ENCODE measurements at places on chromosomes 11 and 22.

GRCh38 chr11:111949519-111950426 lies 12.6 kb downstream of the DIXDC1 start:
- DNase-seq, result no peak

GRCh38 chr11:44755556-44756523 lies 29.1 kb downstream of the TSPAN18 start:
- DNase-seq, result no peak

DNA sequence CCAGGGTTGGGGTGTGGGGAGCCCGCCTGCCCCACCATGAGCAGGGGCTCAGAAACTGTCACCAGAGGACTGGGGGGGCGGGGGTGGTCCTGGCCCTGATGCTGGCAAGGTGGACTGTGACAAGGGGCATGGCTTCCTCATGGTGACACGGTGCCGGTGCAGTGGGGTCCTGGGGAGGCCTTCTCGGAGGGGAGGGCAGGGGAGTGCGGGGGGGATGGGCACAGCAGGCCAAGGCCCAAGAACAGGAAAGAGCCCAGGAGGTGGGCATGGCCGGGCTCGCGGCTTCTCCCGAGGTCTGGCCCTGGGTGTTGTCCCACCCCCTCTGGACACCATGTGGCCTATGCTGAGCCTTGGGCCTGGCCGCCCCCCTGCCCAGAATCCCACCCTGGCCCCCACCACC lies 47.2 kb downstream of the MOB2 start:
- no peak for DNase-seq

DNA sequence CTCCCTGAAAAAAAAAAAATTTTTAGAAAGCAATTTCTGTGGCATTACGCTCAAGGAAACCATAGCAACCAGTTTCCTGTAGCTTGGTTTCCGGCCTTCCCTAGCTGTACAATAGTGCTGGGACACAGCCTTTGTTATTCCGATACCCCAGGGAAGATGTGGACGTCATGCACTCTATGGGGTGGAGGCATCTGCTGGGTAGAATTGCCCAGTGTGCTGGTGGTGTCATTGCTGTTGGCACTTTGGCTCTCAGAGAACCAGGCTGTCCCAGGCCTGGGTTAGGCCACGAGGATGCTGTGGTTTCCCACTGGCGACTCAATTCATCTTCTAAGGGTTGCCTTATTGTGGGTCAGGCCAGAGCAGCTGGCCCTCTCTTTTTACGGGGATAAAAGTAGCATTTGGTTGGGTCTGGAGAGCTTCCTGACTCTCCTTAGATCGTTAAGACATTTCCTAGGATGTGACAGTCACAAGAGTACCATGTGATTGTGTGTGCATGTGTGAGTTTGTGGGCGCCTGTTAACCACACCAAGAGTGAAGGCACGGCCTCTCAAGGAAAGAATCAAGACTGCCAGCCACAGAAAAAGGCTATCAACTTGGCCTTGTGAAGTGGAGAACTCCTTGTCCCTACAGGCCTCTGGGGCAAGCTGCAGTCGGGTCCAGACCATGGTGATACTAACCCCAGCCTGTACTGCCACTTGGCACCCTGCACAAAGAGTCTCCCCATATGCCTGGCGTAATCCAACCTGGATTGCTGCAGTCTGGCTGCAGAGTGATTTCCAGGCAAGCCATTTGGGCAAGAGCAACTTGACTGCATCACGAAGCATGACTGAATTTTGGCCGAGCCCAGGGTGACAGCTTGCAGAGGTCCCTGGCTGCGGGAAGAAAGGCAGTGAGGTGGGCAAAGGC lies 35.9 kb upstream of the NAV2 start:
- DNase-seq, result no peak

- DNase-seq, result no peak
These were observed 10.6 kb upstream of the NXPE4 start for GRCh38 chr11:114606003-114606801.

DNA sequence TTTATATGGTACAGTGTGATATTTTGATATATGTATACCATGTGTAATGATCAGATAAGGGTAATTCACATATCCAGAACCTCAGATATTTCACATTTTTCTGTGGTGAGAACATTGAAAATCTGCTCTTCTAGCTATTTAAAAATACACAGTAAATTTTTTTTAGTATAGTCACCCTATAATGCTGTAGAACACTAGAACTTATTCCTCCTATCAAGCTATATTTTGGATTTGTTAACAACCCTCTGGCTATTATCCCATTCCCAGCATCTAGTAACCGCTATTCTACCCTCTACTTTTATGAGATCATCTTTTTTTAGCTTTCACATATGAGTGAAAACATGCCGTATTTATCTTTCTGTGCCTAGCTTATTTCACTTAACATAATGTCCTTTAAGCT lies 65.5 kb upstream of the SYT9 start:
- no peak for DNase-seq

DNA sequence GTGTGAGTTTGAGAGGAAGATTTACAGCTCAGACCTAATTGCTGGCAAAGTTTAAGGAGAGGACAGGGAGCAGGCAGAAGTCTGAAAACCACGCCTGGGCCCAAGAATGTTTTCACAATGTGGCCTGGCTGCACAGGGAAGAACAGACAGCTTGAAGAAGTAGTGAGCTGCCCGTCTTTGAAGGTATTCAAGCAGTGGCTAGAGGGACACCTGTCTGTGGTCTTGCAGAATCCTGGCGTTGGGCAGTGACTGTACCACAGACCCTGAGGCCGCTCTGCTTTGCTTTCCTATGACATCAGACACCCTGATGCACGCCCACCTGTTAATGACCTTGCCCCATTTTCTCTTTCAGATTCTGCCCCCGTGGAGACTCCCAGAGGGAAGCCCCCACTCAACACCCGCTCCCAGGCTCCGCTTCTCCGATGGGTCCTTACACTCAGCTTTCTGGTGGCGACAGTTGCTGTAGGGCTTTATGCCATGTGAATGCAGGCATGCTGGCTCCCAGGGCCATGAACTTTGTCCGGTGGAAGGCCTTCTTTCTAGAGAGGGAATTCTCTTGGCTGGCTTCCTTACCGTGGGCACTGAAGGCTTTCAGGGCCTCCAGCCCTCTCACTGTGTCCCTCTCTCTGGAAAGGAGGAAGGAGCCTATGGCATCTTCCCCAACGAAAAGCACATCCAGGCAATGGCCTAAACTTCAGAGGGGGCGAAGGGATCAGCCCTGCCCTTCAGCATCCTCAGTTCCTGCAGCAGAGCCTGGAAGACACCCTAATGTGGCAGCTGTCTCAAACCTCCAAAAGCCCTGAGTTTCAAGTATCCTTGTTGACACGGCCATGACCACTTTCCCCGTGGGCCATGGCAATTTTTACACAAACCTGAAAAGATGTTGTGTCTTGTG lies 6.6 kb upstream of the MCM5 start:
- no peak for DNase-seq

GRCh38 chr11:102448869-102449224 lies 3.7 kb downstream of the TMEM123 start:
- no peak for DNase-seq

GRCh38 chr11:45477588-45477987 lies 187.8 kb downstream of the CHST1 start:
- no peak for DNase-seq

- peak; percentile 84 for DNase-seq
These were observed 20.0 kb downstream of the TRMU start for GRCh38 chr22:46355369-46355995.

DNA sequence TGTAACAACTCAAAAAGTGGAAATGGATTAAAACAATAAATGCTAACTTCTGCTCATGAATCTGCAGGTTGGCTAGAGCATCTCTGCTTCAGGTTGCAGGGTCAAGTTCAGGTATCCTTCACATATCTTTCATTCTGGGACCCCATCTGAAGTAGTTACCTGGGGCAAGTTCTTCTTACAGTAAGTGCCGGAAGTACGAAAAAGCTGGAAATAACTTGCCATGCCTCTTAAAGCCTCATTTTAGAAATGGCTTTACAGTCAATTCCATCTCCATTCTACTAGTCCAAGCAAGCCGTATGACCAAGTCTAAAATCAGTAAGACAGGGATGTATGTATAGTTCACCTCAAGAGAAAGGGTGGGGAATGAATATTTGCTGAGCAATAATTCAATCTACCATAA lies 93.7 kb downstream of the FCHSD2 start:
- no peak for DNase-seq

GRCh38 chr11:61980783-61981541 lies 13.5 kb upstream of the FTH1 start:
- no peak for DNase-seq

DNA sequence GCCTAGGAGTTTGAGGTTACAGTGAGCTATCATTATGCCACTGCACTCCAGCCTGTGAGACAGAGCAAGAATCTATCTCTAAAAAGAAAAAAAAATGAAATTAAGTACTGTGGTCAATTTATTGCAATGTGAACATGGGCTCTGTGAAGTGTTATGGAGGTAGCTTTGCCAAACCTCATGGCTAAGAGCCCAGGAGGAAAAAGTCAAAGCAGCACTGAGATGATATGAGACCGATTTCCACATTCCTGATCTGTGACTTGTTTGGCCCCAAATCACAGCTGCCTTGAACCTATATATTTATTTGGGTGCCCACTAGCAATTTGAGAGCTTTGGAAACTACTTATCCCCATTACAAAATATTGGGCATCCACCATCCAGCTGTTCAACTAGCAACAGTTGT lies 29.8 kb upstream of the TMEM135 start:
- DNase-seq, result no peak

DNA sequence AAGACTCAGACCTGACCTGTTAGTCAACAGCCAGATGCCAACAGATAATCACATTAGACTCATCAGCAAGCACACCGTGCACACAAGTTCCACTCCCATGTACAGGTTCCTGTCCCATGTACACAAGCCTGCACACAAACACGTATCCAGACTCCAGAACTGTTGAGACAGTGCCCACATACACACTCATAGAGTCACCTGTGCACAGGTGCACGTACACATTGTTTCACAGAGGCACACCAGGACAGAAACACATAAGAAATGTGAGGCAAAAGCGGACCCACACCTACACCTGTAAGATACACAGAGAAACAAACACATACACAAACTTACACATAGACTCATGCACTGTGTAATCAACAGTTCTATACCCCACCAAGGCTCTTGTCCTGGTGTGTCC lies 2.7 kb upstream of the ZNF74 start:
- no peak for DNase-seq

GRCh38 chr11:13189561-13190426 lies 87.8 kb upstream of the BMAL1 start:
- no peak for DNase-seq

DNA sequence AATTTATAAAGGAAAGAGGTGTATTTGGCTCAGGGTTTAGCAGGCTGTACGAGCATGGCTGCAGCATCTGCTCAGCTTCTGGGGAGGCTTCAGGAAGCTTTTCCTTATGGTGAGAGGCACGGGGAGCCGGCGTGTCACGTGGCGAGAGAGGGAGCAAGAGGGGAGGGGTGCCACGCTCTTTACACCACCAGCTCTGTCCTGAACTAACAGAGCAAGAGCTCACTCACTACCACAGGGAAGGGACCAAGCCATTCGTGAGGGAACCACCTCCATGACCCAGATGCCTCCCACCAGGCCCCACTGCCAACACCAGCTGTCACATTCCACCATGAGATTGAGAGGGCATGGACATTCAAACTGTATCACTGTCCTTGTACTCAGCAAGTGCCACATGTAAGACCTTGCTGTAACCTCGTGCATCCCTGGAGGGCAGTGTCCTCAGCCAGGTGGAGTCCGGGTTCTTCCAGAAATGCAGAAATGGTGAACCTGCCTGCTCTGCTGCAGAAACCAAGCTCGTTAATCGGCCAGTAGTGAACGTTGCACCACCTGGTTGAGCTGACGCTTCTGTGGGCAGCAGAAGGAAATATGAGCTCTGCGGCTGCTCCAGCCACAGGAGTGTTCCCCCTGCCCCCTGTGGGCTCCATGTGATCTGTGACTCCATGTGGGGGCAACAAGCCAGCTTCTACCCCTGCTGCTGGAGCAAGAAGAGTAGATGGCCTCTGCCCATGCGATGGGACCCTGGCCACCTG lies 368.6 kb downstream of the TBC1D22A start:
- no peak for DNase-seq

- DNase-seq, result no peak
These were observed 147.7 kb downstream of the ATXN10 start for GRCh38 chr22:45819305-45819704.

- DNase-seq, result no peak
These were observed 4.2 kb downstream of the ZP1 start for GRCh38 chr11:60871378-60872061.

DNA sequence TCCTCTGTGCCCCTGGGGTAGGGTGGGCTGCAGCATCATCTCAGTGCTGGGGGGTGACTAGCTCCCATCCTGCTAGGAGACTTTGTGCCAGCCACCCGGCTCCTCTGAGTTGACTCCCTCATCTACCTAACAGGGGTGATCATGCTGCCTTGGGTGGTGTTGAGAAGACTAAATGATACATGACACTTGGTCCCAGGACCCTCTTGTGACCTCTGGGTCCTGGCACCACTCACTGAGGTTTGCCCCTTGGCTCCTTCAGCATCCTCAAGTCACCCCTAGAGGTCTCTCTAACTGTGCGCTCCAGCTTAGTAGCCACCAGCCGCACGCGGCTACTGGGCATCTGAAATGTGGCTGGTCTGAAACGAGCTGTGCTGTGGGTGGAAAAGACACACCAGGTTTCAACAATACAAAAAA lies 72.1 kb downstream of the LRRC32 start:
- DNase-seq, result peak; percentile 46

DNA sequence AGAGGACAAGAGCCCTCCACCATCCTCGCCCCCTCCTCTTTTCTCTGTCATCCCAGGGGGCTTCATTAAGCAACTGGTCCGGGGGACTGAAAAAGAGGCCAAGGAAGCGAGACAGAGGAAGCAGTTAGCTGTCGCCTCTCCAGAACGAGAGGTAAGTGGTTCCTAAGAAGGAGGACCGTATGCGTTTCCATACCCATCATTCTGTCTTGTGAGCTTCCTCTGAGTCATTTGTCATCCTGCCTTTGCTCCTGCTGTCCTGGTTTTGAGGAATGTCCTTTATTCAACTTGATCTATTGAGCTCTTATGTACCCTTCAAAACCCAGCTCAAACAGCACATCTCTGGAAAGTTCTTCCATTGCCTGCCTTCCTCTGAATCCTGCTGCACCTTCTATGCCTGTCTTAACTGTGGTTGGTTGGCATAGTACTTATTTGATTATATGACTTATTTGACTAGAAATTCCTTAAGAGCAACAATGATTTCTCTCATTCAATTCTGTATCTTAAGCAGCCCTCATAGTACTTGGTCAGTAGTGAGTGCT lies 21.3 kb downstream of the MYO18B start:
- DNase-seq, result no peak

- no peak for DNase-seq
These were observed 67.4 kb downstream of the BRD1 start for GRCh38 chr22:49760280-49760629.

DNA sequence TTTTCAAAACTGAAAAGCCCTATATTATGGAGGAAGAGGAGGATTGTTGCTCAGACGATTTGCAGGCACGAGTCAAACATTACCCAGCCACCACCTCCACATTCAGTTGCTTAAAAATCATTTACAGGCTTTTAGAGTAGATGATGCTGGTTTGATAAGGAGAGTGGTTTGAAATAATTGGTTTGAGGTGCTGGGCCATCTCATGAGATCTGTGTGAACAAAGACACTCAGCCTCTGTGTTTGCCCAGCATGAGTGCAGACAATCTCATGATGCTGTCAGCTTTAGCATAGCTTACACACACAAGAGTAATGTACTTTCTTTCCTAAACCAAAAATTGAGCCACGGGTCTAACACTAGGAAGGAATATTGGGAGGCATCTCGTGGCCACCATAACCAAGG lies 4.3 kb downstream of the SLC43A3 start:
- DNase-seq, result no peak

Data from GM12891 (cell line).